Thoracic aorta (tissue), 2 donors: ENCODE measurements at places on chromosomes 12 and 14. TPM values are rescaled to one million over a fixed set of nuclear protein-coding genes. Genes with fewer than 3 reads are reported as not detected.

KRT81 gene
- total RNA-seq = 5.1 TPM

HHIPL1 gene
- total RNA-seq = 2.1 TPM

WSB2 gene
- 88.9 TPM for total RNA-seq

GPR132 gene
- 18.6 TPM for total RNA-seq

TESPA1 gene
- 0.28 TPM for total RNA-seq

PRKAG1 gene
- 68.1 TPM for total RNA-seq

MFAP5 gene
- 186 TPM for total RNA-seq

VWF gene
- total RNA-seq = 251 TPM

PTPRB gene
- total RNA-seq = 39.0 TPM

- H3K4me3 ChIP-seq = no peak overlapping the region
- no peaks in the 10 kb centered on the region for H3K36me3 ChIP-seq
- DNase-seq = no peak
- no peaks in the 10 kb centered on the region for H3K27me3 ChIP-seq
- no peaks in the 10 kb centered on the region for H3K4me1 ChIP-seq
- no peak overlapping the region for H3K27ac ChIP-seq
Observed at GRCh38 chr12:124174451-124175348, 120.2 kb upstream of the RFLNA start.

GRCh38 chr12:128627659-128628058 is 196.1 kb downstream of the SLC15A4 start:
- no peak overlapping the region for H3K27ac ChIP-seq
- H3K36me3 ChIP-seq = no peaks in the 10 kb centered on the region
- no peaks in the 10 kb centered on the region for H3K27me3 ChIP-seq
- H3K4me1 ChIP-seq = no peaks in the 10 kb centered on the region
- no peak overlapping the region for H3K4me3 ChIP-seq

GRCh38 chr12:58918469-58918844 is 1.8 kb downstream of the LRIG3 start:
- peak overlapping the region; percentile 95 for H3K27ac ChIP-seq
- H3K27me3 ChIP-seq = no peaks in the 10 kb centered on the region
- peaks cover 4% of the 10 kb centered on the region for H3K36me3 ChIP-seq
- peak overlapping the region; percentile 81 for H3K4me3 ChIP-seq
- DNase-seq = no peak

DNA sequence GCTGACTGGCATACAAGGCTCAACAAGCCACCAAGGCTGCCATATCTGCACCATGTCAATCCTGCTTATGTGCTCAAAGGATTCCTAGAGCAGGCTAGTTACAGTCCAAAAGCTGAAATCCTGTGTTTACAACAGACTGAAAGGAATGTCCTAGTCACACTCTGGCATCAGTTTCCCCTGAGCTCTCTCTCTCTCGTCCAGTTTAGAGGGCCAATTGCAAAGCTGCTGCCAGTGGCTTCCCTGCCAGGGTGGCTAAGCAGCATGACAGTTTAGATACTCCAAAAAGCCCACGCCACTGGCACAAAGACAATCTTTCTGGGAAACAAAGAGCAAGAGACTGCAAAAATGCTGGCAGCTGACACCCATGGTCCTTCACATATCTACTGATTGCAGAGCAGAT is 392.1 kb downstream of the RPS29 start:
- H3K4me3 ChIP-seq = no peak overlapping the region
- H3K36me3 ChIP-seq = no peaks in the 10 kb centered on the region
- no peak for DNase-seq

GRCh38 chr12:39682689-39683477 is 63.3 kb upstream of the ABCD2 start:
- H3K36me3 ChIP-seq = no peaks in the 10 kb centered on the region
- no peak overlapping the region for H3K27ac ChIP-seq
- no peaks in the 10 kb centered on the region for H3K4me1 ChIP-seq
- DNase-seq = no peak
- peak overlapping the region; percentile 13 for H3K4me3 ChIP-seq
